Activated naive CD4-positive, alpha-beta T cell (primary cell): ENCODE measurements at places on chromosomes 1 and 21.
A peak's percentile ranks its signal among the peaks of the same experiment; 100 is the strongest.

DNA sequence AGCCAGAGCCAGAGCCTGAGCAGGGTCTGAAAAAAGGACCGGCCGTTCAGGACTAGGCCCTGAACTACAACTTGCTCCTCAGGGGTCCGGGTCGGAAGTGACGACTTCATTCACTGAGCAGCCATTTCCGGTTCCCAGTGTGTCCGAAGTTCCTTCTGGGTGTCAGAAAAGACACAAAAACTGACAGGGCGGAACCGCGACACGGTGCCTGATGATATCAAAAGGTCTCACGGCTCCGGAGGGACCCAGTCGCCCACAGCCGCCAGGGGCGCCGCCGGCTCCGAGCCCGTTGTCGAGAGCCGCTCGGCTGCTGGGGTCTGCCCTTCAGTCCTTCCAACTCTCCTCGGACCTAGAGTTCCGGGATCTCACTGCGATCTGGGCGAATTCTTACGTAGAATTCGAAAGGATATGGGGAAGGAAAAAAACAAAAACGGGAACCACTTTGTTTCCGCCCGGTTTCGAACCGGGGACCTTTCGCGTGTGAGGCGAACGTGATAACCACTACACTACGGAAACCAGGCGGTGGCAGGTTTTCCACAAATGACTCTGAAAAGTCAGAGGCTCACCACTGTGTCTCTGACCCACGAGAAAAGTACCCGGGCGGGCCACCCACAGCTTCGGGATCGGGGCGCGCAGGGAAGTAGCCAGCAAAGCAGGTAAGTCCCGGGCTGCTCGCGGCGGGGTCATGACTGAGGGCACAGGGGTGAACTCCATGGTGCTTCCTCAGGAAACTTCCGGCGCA lies 31.8 kb upstream of the CFAP126 start:
- DNase-seq = peak; percentile 85

- DNase-seq = no peak
Observed at GRCh38 chr1:55684131-55684650, 469.0 kb upstream of the USP24 start.

- DNase-seq = no peak
Observed at GRCh38 chr1:26994787-26995517, 1.5 kb downstream of the TRNP1 start.

GRCh38 chr1:172146141-172146850 lies 274.2 kb upstream of the C1orf105 start:
- no peak for DNase-seq

DNA sequence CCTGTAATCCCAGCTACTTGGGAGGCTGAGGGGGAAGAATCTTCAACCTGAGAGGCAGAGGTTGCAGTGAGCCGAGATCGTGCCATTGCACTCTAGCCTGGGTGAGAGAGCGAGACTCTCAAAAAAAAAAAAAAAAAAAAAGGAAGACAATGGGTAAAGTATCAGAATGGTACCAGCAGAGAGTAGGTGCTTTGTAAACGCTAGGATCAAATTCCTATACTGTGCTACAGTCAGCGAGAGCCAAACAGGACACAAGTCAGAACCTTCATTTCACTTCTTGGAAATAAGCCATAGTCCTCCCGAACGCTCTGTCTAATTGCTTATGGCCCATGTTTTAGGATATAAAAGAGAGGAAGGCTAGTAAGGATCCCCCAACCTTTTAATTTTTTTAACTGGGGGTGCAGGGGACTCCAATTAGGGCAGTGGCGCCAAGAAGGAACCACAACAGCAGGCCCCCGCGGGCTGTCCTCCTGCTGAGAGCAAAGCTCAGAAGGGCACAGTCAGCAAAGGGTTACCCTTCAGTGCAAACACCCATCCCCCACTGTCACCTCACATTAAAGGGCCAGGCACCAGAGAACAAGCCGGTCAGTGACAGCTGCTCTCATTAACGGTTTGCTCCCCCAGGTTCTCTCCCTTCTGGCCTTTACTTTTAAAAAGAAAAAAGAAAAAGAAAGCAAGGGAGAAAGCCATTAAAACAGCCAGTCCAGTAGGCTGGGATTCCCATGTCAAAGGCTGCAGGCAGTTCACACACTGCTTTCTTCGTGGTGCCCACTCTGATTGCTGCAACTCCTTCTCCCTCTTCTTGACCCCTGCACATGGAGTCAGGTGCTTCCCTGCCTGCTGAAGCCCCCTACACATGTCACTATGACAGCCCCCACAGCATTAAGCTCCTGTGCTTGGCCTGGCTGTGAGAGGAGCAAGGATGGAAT lies 69.4 kb downstream of the PLPP3 start:
- no peak for DNase-seq

- no peak for DNase-seq
Observed at GRCh38 chr1:6464514-6464836, 1.5 kb downstream of the TNFRSF25 start.

- no peak for DNase-seq
Observed at GRCh38 chr1:150575518-150576366, 3.7 kb downstream of the MCL1 start.

- no peak for DNase-seq
Observed at GRCh38 chr1:208533746-208534598, 289.8 kb upstream of the PLXNA2 start.

DNA sequence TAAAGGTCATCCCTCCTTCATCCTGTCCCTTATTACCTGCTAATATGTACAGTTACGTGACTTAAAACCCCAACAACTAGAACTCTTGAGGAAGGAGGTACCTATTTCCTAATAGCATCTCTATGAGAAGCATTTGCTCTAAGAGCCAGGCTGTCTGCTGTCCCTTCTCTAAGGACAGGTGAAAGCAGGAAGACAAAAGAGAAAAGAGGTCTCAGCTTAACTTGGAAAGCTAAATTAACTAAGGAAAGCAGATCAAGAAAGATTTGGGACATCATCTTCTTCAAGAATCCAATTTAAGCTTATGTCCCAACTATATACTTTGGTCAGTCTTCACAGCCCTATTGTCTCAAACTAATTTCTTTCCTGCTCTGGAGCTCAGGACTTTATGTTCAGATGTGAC lies 2.9 kb downstream of the EGLN1 start:
- no peak for DNase-seq

GRCh38 chr1:212825798-212826452 lies 21.5 kb downstream of the SPATA45 start:
- DNase-seq = no peak

DNA sequence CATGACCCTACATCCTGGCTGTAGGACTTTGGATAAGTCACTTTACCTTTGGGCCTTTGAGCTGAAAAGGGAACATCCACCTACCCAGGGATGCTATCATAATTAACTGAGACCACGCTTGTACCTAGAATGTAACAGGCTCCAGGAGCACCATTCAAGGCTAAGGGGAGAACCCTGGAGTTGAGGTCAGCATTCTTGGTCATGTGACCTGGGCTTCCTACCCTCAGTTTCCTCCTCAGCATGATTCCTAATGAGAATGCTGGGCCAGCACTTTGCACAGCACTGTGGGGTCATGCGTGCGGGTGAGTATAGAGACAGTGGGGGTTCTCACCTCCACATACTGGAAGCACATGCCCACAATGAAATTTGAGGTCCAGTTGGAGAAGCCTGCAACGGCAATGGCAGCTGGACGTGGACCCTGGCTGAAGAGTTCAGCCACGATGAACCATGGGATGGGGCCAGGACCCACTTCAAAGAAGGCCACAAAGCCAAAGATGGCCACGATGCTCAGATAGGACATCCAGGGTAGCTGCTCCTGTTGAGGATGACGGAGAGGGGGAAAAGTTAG lies 31.3 kb downstream of the SLC2A1 start:
- DNase-seq = no peak
